ENCODE measurements at places on chromosomes 5 and 9.

GRCh38 chr9:114341152-114341830 lies 11.6 kb downstream of the ORM2 start:
- DNase-seq, result no peak

GRCh38 chr5:145718956-145719355 lies 116.2 kb downstream of the PRELID2 start:
- DNase-seq, result peak; percentile 44

DNA sequence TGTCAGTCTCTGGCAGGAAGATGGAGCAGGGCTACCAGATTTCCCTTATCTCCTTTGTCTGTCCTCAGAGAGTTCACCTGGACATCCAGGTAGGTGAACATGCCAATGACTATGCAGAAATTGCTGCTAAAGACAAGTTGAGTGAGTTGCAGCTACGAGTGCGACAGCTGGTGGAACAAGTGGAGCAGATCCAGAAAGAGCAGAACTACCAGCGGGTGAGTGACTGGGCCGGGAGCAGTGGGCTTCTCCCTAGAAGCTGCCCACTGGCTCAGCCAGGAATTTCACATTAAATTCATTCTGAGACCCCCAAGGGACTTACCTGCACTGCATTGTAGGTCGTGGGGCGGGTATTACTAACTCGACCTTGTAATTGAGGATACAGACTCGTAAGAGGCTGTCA lies 2.1 kb downstream of the TMED9 start:
- DNase-seq, result no peak

- DNase-seq, result no peak
Observed at GRCh38 chr5:35214051-35214450, 16.2 kb downstream of the PRLR start.

GRCh38 chr5:173997331-173997730 lies 8.4 kb downstream of the C5orf47 start:
- no peak for DNase-seq

- DNase-seq, result no peak
Observed at GRCh38 chr9:14766299-14766698, 43.8 kb upstream of the CER1 start.

DNA sequence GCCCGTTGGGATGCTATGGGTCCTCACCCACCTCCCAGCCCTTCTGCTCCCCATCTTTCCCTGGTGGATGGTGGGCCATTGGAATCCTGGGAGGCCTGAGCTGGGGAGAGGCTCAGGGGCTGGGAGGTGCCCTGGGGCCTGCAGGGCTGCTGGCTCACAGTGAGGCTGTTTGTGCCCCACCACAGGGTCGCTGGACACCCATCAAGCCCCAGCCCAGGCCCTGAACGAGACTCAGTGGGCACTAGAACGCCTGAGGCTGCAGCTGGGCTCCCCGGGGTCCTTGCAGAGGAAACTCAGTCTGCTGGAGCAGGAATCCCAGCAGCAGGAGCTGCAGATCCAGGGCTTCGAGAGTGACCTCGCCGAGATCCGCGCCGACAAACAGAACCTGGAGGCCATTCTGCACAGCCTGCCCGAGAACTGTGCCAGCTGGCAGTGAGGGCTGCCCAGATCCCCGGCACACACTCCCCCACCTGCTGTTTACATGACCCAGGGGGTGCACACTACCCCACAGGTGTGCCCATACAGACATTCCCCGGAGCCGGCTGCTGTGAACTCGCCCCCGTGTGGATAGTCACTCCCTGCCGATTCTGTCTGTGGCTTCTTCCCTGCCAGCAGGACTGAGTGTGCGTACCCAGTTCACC lies 4.9 kb upstream of the AIF1L start:
- DNase-seq, result no peak

GRCh38 chr5:116329503-116329902 lies 244.7 kb downstream of the COMMD10 start:
- no peak for DNase-seq

DNA sequence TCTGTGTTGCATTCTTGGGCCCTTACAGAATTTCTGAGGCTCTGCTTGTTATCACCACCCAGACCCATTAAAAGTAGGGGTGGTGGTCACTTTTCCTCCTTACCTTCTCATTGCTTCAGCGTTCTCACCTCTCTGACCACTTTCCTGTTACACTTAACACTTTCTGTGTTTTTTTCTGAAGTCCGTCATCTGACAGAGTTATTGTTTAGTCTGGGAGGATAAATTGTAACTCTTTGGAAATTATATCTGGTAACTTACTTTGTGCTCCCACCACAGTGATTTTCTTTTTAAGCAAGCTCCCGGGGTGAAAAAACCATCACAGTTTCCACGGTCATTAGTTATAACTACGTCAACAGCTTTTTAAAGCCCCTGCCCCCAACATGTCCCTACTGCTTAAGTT lies 211.2 kb upstream of the OTULINL start:
- no peak for DNase-seq

DNA sequence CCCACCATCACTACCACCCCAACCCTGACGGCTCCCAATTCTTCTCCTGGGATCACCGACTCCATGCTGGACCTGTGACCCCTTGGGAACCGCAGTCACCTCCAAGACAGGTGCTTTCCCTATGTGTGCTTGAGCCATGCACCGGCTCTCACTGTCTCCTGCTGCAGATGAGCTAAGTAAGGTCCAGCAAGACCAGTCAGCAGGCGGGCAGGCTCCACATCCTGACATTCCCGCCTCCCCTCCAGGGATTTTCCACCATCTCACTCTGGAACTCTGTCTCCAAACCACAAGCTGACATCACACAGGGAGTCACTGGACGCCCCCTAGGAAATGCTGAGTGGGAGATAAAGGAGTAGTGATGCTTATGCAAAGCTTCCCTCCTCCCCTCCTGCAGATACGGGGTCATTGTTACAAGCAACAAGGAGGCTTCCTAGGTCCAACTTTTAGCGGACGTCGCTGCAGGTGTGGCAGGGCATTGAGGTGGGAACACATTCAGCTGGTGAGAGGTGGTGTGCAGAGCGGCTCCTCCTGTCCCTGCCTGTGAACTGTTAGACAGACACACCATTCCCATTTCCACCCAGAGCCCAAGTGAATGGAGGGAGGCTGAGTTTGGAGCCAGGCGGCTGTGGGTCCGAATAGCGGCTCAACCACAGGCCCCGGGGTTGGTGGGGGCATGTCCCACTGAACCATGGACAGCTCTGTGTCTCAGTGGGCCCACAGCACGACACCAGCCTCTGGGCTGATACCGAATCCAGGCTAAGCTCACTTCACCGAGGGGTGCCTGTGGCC lies 129.2 kb upstream of the PHYKPL start:
- DNase-seq, result no peak

GRCh38 chr5:14115323-14115895 lies 27.7 kb upstream of the TRIO start:
- DNase-seq, result no peak

GRCh38 chr5:152269533-152269932 lies 135.5 kb downstream of the NMUR2 start:
- no peak for DNase-seq

DNA sequence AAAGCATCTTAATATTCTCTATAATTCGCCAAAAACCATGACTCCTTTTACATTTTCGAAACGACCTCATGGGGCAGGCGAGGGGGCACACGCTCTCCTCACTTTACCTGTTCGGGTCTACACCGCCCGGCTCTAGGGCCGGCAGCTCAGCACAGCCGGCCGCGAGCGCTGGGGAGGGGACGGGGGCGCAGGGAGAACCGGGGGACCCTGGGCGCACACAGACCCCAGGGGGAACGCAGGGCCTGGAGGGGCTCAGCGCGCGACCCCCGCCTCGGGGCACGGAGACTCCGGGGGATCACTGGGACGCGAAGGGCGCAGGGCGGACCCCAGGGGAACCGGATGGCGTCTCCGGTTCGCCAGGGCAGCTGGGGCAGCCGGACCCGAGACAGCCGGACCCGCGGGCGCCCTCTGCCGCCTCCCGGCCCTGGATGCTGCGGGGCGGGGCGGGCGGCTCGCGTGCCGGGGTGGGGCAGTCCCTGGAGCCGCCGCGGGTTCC lies at the start of gene AHRR:
TSS of gene AHRR (plus strand) at position 485 of the 496 bp plus-strand sequence. CDS start 22,189 bp downstream, outside the sequence.
- DNase-seq, result no peak

GRCh38 chr5:2214910-2215590 lies 332.3 kb upstream of the IRX4 start:
- DNase-seq, result no peak

- DNase-seq, result peak; percentile 87
Observed at GRCh38 chr5:131393498-131393968, 129.7 kb downstream of the CDC42SE2 start.
